ENCODE measurements at places on chromosomes 12 and 14.

DNA sequence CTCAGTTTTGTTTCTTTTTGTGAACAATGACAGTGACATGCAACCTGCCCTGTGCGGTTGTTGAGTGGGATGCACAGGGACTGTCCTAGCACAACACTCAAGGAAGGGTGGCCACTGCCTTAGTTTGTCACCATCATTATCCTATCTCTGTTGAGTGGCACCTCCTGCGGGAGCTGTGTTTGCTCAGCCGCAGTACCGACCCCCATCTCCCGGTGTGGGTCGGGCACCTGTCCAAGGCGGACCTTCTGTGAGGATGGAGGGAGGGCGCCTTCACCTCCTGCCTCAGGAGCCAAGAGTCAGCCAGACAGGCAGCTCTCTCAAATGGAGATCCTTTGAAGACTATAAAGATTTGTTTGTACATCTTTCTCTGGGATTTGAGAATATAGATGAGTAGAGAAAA is 142.1 kb downstream of the TSPAN9 start:
- H3K27ac ChIP-seq, result no peak overlapping the region
- no peak for DNase-seq
- no peaks in the 10 kb centered on the region for H3K36me3 ChIP-seq
- no peaks in the 10 kb centered on the region for H3K4me1 ChIP-seq
- H3K4me3 ChIP-seq, result no peak overlapping the region

DNA sequence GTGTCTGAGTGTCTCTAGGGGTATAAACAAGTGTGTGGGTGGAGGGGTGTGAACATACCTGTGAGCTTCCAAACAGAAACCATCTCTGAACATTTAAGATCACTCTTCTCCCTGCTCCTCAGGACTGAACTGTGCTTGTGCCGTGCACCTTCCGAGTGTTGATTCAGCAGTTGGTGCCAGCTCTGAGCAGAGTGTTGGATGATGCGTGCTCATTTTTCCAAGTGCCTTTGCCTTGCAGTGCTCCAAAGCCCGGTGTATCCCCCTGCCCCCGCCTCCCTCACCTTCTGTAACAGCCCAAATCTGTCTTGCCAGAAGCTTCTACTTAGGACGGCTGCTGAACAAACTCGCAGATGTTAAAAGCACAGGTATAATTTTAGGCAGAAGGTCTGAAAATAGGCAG is 4.4 kb downstream of the WSCD2 start:
- H3K27ac ChIP-seq, result no peak overlapping the region
- no peaks in the 10 kb centered on the region for H3K27me3 ChIP-seq
- no peaks in the 10 kb centered on the region for H3K4me1 ChIP-seq
- no peaks in the 10 kb centered on the region for H3K36me3 ChIP-seq
- no peak for DNase-seq

- H3K27ac ChIP-seq, result no peak overlapping the region
- H3K4me3 ChIP-seq, result no peak overlapping the region
- no peaks in the 10 kb centered on the region for H3K27me3 ChIP-seq
- no peaks in the 10 kb centered on the region for H3K4me1 ChIP-seq
- no peaks in the 10 kb centered on the region for H3K36me3 ChIP-seq
- DNase-seq, result no peak
These were observed 108.7 kb downstream of the CACNA1C start for GRCh38 chr12:2161473-2161872.

DNA sequence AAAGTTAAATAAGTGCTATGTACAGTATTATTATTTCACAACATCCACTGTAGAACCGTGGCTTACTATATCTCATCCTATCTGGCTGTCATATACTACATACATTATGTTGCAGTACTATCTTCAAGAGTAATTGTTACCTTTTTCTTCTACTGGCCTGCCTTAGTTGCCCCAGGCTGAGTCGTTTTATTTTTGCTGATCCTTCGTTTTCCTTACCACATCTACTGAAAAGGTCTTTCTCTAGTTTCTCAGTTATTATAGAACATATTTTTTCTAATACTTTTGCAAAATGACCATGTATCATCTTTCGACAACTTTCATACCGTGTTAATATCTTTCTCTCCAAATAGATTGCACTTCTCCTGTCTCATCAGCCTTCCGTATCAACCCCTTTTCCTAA is 523.1 kb downstream of the SOX5 start:
- no peak overlapping the region for H3K27ac ChIP-seq
- H3K36me3 ChIP-seq, result no peaks in the 10 kb centered on the region
- no peak overlapping the region for H3K4me3 ChIP-seq
- no peak for DNase-seq

DNA sequence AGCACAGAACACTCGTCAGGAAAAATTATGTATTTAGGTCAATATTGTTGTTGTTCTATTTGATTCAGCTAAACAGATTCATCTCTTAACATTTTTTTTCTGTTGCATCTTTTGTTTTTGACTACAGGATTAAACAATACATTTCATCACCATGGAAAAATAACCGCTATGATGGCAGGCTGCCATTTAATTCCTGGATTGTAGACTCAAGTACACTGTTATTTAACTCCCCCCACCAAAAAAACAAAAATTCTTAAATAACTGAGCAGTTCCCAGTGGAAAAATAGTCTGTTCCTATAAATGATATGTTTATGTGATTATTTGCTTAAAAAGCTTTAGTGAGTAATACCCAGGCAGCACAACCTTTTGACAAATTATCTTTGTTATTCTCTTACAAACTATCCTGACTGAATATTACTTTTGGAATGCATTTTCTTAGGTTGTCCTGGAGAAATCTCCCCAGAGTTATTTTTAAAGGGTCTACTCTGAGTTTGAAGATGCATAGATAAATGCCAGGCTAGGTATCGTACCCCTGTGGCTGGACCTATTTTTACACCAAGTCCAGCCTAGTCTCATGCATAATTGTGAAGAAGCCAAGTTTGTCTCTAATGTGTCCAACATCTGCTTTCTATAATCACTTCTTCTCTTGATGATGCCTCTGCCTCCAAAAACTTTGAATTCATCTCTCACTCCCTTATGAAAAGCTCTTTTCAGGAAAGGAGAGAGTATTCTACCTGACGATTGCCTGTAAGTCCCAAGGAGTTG is 3.7 kb downstream of the KERA start:
- no peaks in the 10 kb centered on the region for H3K36me3 ChIP-seq
- no peak overlapping the region for H3K4me3 ChIP-seq
- H3K4me1 ChIP-seq, result no peaks in the 10 kb centered on the region
- no peak overlapping the region for H3K27ac ChIP-seq
- no peaks in the 10 kb centered on the region for H3K27me3 ChIP-seq
- no peak for DNase-seq

DNA sequence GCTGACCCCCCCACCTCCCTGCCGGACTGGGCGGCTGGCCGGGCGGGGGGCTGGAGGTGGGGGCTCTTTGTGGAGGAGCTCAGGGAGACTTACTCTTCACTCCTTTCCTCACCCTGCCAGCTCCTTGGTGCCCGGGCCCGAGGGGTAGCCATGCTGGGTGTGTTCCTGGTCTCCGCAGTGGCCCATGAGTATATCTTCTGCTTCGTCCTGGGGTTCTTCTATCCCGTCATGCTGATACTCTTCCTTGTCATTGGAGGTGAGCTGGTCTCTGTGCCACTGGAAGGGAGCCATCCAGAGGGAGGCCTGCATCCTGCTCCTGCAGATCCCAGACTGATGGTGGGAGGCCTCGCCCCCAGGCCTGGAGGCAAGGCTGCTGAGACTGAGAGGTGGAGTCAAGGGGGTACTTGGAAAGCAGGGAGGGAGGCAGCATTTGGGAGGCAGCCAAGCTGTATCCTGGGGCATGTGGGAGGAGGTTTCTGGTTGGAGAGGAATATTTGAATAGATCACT is 19.7 kb downstream of the SOAT2 start:
- H3K36me3 ChIP-seq, result no peaks in the 10 kb centered on the region
- H3K4me1 ChIP-seq, result no peaks in the 10 kb centered on the region
- no peak overlapping the region for H3K27ac ChIP-seq
- H3K27me3 ChIP-seq, result no peaks in the 10 kb centered on the region

DNA sequence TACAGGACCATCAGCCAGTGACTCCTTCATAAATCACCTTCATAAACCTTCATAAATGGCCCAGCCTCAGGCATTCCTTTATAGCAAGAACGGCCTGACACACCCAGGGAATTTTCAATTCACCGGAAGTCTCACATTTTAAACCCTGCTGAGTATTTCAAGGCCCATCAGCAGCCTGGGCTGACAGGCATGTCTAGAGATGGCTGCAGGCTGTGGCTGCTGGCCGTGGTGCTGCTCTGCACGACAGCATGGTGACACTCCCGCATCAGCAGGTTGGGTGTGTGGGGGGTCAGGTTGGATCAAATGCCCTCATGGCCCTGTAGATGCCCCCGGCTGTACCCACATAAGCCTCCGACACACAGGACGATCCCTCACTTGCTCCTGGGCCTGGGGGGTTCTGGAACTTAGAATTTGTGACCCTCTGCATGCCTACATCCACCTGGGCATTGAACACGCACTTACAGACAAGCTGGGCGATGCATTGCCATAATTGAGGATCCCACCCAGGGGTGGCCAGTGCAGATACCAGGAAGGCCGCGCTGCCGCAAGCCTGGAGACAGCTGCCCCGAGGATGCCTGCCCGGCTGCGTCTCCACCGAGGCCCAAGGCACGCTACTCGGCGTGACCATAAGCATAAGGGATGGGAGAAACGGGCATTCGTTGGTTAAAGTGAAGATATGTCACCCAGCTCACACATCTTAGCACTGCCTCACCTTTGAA is 124.3 kb downstream of the PIWIL1 start:
- H3K4me3 ChIP-seq, result no peak overlapping the region
- H3K36me3 ChIP-seq, result no peaks in the 10 kb centered on the region
- H3K27ac ChIP-seq, result no peak overlapping the region

DNA sequence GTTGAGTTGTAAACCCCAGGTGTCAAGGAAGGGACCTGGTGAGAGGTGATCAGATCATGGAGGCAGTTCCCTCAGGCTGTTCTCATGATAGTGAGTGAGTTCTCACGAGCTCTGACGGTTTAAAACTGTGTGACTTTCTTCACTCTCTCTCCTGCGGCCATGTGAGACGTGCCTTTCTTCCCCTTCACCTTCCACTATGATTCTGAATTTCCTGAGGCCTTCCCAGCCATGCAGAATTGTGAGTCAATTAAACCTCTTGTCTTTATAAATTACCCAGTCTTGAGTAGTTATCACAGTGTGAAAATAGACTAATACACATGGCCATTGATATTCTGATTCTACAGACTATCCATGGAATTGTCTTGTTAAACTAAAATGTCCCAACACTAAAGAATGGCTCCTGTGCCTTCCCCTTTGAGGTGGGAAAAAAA is 85.6 kb downstream of the SLC2A13 start:
- no peak overlapping the region for H3K4me3 ChIP-seq
- no peaks in the 10 kb centered on the region for H3K4me1 ChIP-seq
- no peaks in the 10 kb centered on the region for H3K36me3 ChIP-seq
- no peak overlapping the region for H3K27ac ChIP-seq
- H3K27me3 ChIP-seq, result no peaks in the 10 kb centered on the region

GRCh38 chr14:96130391-96130790 is 74.2 kb upstream of the BDKRB2 start:
- peaks cover 22% of the 10 kb centered on the region for H3K4me1 ChIP-seq
- no peaks in the 10 kb centered on the region for H3K27me3 ChIP-seq
- H3K27ac ChIP-seq, result no peak overlapping the region
- H3K4me3 ChIP-seq, result no peak overlapping the region
- H3K36me3 ChIP-seq, result no peaks in the 10 kb centered on the region

GRCh38 chr14:102923201-102923924 is 900 bp downstream of the AMN start:
- H3K27ac ChIP-seq, result no peak overlapping the region
- no peak overlapping the region for H3K4me3 ChIP-seq
- no peak for DNase-seq
- H3K4me1 ChIP-seq, result peaks cover 15% of the 10 kb centered on the region
- H3K36me3 ChIP-seq, result no peaks in the 10 kb centered on the region

- no peak for DNase-seq
- no peaks in the 10 kb centered on the region for H3K4me1 ChIP-seq
- H3K27me3 ChIP-seq, result no peaks in the 10 kb centered on the region
- no peak overlapping the region for H3K4me3 ChIP-seq
- no peak overlapping the region for H3K27ac ChIP-seq
- no peaks in the 10 kb centered on the region for H3K36me3 ChIP-seq
These were observed 283 bp downstream of the LMO3 start for GRCh38 chr12:16605642-16606116.

- DNase-seq, result no peak
- H3K4me1 ChIP-seq, result peaks cover 11% of the 10 kb centered on the region
- no peaks in the 10 kb centered on the region for H3K27me3 ChIP-seq
- H3K27ac ChIP-seq, result no peak overlapping the region
- H3K36me3 ChIP-seq, result no peaks in the 10 kb centered on the region
These were observed 5.4 kb downstream of the CIPC start for GRCh38 chr14:77103475-77103874.
